ENCODE measurements at places on chromosomes 2 and 18. TPM values are rescaled to one million over a fixed set of nuclear protein-coding genes. Genes with fewer than 3 reads are reported as not detected.

- DNase-seq = no peak
These were observed 53.6 kb downstream of the SRD5A2 start for GRCh38 chr2:31526946-31527732.

The NMUR1 gene
- total RNA-seq = 2.1 TPM

GRCh38 chr2:7356909-7357584 is 439.8 kb downstream of the RNF144A start:
- DNase-seq = no peak

DNA sequence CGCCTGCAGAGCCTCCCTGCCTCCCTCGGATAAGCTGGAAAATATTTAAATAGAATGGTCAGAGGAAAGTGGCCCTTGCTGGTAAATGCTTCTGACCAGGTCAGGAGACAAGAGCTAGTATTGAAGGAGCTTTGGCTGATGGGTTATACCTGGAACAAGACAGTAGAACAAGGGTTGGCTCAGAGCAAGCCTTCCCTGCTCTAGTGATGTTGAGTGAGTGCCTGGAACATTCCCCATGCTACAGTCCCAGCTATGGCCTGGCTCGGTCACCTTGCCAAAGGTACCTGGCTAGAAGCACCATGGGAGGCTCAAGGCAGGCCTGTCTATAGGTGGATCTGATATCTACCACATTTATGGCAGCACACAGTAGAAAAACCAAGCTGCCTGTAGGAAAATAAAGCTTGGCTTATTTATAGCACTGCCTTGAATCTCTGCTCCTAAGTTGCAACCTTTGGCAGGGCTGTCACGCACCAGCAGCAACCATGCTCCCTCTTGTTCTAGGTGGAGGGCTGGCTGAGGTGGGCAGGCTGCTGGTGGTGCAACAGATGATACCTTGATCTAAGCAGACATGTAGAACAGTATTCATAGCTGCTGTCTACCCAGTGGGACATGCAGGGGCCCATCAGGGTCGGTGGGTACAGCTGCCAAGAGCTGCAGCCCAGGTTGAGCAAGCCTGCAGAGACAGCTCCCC is 66.7 kb upstream of the BCL2L11 start:
- no peak for DNase-seq
